HFF-Myc (cell line): ENCODE measurements at places on chromosomes 1 and 21.

- no peak for DNase-seq
These were observed 316.0 kb upstream of the VAMP3 start for GRCh38 chr1:7454895-7455784.

DNA sequence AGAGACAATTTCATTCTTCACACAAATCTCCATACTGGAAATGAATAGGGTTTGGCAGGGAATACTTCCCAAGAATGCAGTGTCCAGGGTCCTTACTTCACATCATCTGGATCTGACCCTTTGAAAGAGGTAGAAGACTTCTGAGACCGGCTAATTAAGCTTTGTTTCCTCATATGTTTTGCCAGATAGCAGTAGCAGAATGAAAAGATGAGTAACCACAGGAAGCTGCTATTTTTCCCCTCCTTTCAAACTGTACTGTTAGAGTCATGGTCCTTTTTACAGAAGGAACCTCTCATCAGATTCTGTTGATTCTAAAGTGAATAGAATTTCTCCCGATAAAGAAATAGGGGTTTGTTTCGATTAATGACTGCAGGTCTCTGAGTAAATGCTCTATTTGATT lies 1.4 kb upstream of the OLFML3 start:
- no peak for DNase-seq

DNA sequence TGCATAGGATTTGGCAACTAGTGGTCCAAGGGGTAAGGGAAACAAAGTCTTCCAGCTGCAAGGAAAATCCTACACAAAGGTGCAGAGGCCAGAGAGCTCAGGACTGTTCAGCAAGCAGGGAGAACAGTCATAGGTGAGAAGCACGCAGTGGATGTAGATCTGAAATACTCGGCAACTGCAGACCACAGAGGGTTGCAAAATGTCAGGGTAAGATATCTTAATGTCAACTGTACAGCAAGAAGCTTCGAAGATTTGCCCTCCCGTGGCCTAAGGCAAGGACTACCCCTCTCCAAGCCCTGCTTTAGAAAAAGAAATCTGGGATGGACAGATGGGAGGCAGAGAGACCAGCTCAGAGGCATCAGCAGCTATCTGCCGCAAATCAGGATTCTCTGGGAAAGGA lies 153.4 kb upstream of the IRF2BP2 start:
- DNase-seq: no peak

DNA sequence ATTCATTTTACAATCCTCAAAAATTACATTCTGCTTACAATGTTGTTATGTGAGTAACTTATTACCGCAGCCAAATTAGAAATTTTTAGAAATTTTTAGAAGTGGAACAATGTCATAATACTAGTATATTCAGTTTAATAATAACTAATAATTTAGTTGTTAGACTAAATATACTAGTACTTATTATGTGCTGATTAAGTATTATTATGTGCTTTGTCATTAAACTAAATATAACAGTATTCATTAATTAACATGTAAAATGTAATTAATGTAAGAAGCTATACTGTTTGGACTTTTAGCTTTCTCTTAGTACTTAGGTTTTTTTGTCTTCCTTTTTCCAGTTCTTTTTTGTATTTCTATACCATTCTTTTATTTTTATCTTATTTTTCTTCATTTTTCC lies 15.3 kb downstream of the ODR4 start:
- no peak for DNase-seq

DNA sequence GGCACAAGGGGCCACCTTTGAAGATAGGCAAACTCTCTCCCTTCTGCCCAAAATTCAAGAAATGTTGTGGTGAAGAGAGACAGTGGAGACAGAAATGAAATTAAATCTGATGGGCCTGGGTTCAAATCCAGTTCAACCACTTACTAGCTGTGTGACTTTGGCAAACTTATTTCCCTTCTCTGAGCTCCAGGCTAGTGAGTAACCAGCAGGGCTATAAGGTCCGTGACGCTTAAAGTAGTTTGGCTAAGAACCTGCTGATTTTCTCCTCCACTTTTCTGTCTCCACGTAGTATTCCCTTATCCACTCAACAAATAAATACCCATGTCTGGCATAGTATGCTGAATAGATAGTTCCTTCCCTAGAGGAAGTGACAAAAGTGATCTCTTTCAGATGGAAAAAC lies 1.9 kb downstream of the SLC2A1 start:
- no peak for DNase-seq

DNA sequence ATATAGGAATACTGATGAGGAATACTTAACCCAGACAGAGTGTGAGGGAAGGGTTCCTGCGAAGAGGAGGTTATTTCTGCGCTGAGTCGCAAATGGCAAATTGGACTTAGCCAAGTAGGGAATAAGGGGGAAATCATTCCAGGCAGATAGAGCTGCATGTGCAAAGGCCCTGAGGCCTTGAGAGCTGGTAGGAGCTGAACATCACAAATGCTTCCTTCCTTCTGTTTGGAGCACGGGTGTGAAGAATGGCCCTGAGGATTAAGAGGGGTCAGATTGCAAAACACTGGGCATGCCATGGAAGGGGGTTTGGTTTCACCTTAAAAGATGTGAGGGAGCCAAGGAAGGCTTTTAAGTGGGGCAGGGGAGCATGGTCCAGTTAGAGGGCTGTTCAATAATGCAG lies 12.4 kb downstream of the IER5 start:
- no peak for DNase-seq

DNA sequence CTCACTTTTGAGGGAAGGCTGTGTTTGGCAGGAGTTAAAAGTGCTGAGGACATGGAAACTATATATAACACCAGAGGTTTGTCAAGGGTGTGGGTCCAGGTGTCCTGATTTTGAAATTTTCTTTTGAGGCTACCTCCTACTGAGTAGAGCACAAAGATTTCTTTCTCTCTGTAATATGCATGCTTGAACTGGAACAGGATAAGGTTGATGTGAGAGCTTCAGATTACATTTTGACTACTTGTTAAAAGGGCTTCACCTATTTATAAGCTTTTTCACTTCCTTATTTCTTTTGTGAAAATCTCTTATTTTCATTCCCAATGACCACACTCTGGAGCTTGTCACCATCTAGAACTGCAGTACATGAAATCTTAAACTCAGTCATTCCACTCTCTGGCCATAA lies 59.8 kb upstream of the PLA2G4A start:
- DNase-seq: no peak

- no peak for DNase-seq
These were observed 15.7 kb upstream of the PHC2 start for GRCh38 chr1:33446590-33446989.

DNA sequence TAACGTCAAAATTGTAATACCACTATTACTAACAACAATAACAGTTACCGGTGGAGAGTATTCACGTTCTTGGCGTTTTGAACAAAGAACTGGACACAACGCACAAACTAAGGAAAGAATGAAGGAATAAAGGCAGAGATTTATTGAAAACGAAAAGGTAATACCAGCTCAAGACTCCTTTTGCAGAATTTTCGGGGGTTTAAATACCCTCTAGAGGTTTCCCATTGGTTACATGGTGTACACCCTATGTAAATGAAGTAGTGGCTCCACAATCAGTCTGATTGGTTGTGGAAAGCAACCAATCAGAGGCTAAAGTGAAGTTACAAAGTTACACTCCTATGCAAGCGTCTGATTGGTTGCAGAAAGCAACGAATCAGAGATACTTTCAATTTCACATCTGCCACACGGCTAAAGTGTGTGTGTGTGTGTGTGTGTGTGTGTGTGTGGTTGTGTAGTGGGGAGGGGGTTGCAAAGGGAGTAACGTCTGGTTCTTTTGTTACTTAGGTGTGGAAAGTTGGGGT lies 1.1 kb upstream of the GTF2B start:
- no peak for DNase-seq

GRCh38 chr1:218080863-218081262 lies 204.2 kb upstream of the RRP15 start:
- DNase-seq: no peak

DNA sequence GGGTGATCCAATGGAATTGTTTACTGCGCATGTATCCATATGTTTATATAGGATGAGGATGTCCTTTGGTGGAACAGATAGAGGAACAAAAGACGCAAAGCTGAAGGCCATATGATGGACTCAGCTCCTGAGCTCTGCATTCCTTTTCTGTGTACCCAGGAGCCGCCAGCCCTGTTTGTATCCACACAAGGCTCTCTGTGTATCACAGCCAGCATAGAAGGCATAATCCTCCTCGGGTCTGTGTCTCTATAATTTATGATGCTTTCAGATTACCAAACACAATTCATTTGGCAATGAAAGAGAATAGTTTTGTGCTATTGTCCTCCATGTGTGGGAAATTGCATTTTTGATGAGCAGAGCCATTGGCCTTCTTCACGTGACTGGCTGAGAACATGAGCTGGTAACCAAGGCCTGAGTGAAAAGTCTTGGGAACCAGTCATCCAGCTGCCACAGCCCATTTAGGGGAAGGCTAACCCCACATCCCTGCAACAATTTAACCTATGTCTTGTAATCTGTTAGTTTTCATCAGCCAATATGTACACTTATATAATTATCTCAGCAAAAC lies 119.2 kb downstream of the PBX1 start:
- no peak for DNase-seq

GRCh38 chr21:41768437-41769042 lies 1.7 kb upstream of the RIPK4 start:
- no peak for DNase-seq

- no peak for DNase-seq
These were observed 70.9 kb upstream of the HMCN1 start for GRCh38 chr1:185663332-185663731.

DNA sequence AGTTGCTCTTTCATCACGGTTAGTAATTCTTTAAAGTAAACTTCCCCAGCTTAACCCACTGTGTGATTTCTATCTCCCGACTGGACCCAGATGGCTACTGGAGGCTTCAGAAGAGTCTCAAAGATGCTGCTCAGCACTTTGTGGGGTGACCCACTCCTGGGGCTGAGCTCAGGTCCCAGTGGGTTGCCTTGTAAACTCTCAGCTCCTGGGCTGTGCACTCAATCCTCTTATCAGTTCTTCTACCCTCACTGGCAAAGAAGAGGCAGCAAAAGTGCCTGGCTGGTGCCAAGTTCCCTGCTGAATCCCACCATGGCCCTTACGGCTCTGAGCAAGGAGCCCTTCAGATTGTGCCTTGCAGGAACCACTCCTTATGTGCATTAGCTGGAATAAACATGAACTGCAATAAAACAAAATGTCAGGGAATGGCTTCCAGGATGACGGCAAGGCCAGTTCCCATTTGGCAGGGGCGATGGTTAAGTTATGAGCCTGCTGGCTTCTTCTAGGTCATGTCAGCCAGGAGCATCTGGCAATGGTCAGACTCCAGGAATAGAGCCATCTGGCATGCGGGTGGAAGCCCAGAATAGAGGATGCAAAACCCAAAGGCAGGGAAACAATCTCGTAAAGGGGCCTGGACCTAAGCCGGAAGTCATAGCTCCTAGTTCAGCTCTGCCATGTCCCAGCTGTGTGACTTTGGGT lies 6.8 kb downstream of the MYOC start:
- DNase-seq: peak; percentile 93

DNA sequence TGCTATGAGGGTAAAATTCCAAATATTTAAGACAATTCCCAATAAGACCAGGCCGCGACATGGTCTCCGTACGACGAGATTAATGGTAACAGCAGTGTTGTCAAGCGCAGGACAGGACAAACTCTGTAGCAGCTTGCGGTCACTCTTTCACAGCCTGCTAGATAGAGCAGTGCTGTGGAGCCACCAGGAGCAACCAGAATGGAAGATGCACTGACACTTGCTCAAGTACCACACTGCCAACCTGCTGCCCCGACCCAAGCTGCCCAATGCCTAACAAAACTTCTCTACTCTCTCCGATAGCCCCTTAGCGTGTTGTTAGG lies 636 bp downstream of the WARS2 start:
- no peak for DNase-seq

DNA sequence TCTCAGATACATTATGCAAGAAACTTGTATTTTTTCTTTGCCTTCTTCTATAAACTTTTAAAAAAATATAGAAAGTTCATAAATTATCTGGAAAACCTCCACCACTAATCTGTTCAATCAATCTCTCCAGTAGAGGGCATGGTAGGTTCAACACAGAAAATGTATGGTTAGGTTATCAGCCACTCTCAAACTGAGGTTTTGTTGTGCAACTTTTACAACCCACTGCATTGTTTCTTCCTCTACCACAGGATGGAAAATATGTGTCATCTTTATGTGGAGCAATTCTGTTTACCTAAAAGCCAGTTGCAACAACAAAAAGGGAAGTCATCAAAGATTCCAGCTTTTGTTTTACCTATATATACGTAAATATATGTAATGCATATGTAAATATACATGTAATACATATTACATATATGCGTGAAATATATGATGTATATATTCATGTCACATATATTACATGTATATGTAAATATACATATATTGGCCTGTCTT lies 3.0 kb upstream of the RGS2 start:
- DNase-seq: peak; percentile 81

- DNase-seq: no peak
These were observed 1.6 kb upstream of the MX2 start for GRCh38 chr21:41360072-41360821.

- DNase-seq: no peak
These were observed 110.9 kb upstream of the C21orf91 start for GRCh38 chr21:17930093-17930492.

GRCh38 chr1:159121526-159121925 lies 45.0 kb upstream of the AIM2 start:
- DNase-seq: no peak

DNA sequence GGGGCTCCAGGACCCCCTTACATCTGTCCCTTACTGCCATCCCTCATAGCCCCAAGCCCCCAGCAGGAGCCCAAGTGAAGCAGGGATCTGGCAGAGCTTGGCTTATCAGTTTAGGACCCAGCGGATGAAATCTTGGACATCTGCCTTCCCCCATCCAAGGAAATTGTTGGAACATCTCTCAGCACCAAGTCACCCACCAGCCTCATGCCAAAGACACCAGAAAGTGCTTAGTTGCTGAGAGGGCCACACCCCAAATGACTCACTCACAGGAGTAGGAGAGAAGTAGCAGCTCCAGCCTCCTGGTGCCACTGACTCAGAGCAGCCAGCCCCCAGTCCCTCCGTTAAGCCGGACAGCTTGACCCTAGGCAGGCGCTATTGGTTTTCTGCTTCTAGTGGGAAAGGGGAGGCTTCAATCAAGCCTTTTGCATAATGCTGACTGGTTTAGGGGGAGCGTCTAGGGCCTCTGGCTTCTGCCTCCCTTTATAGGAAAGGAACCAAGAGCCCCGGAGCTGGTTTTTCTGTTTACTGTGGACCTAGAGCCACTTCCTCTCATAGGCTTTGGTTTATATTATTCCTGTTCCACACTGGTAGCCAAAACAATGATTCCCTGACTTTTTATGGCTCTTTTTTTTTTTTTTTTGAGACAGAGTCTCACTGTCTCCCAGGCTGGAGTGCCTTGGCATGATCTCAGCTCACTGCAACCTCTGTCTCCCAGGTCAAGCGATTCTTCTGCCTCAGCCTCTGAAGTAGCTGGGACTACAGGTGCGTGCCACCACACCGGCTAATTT lies 114.2 kb upstream of the IPO9 start:
- peak; percentile 99 for DNase-seq

- DNase-seq: no peak
These were observed 7.6 kb downstream of the NHLH1 start for GRCh38 chr1:160374306-160375110.

GRCh38 chr1:67532452-67533216 lies 102.4 kb upstream of the SERBP1 start:
- DNase-seq: peak; percentile 80

GRCh38 chr1:40708750-40709099 lies 17.2 kb downstream of the NFYC start:
- DNase-seq: peak; percentile 68
